ENCODE measurements at places on chromosomes 16 and 17.

DNA sequence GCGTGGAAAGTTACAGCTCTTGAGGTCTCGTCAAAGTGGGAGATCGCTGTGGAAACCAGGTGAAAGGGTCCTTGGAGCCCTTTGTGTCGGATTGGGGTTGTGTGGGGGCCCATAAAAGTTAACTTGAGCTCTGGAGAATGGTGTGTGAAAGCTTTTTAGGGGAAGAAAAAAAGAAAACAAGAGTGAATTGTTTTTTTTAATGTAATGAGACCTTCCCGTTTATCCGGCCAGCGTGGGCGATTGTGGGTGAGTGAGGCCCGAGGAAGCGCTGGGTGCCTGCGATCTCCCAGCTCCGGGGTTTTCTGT is 150.6 kb downstream of the MSI2 start:
- no peak for DNase-seq

GRCh38 chr17:9360677-9361081 is 214.9 kb downstream of the STX8 start:
- DNase-seq = peak; percentile 64

GRCh38 chr16:2471016-2471652 is at the start of gene NTN3:
Gene NTN3, plus strand, starts transcription at chr16:2471297. Its CDS starts 405 bp downstream, at chr16:2471702.
- DNase-seq = no peak

DNA sequence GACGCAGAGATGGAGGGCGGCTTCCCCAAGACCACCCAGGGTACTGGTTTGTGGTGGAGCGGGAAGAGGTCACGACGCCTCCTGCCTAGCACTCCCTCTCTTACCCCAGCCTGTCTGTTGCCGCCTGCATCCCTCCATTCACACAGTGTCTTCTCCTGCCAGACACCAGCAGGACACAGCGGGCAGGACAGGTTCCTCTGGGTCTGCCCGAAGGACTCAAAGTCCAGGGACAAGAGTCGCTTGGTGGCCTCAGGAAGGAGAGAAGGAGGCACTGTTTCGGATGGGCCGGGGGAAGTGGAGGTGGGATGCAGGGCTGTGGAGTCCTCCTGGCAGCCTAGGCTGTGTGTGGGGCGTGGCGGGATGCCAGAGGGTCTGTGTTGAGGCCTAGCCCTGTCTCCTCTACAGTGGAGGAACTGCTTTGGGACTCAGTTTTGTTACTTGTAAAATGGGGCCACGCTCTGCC is 19.6 kb upstream of the TNS4 start:
- no peak for DNase-seq

GRCh38 chr16:49620869-49621240 is 235.1 kb downstream of the ZNF423 start:
- no peak for DNase-seq

- DNase-seq = no peak
Observed at GRCh38 chr16:28542646-28543045, 3.9 kb upstream of the NUPR1 start.

DNA sequence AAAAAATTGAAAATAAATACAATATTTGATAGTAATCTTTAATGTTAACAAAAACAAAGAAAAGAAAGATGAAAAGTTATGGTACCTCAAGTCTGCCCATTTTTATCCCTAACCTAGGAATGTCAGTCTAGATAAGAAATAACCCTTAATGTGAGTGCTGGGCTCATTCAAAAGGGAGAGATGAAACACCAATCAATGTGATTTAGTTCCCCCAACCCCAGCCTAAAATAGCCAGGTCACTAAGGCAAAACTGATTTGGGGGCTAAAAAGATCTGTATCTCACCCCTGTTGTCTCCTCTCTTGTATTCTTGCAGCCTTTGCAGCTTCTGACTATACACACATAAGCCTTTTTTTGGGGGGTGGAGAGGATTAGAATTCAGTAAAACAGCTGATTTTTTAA is 3.2 kb upstream of the IGF2BP1 start:
- no peak for DNase-seq

Measured in ELR (cell line).